ACHN (cell line): ENCODE measurements at places on chromosomes 3 and 15.

DNA sequence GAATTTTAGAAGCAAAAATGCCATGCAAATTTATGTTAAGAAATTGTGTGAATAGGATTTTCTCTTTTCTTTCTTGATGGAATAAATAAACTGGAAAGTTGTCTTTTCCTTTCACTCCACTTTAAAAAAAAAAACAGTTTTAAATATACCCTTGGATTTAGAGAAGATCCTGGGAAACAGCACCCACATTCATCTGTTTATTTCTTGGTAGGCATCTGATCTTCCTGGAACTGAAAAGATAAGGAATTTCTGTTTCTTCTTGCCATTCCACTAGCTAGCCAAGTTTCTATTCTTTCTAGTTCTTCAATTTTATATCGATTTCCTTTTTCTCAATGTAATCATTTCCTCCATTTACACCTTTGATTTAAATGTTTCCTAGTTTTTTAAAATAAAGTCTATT is 420.8 kb downstream of the NAALADL2 start:
- no peak for DNase-seq

DNA sequence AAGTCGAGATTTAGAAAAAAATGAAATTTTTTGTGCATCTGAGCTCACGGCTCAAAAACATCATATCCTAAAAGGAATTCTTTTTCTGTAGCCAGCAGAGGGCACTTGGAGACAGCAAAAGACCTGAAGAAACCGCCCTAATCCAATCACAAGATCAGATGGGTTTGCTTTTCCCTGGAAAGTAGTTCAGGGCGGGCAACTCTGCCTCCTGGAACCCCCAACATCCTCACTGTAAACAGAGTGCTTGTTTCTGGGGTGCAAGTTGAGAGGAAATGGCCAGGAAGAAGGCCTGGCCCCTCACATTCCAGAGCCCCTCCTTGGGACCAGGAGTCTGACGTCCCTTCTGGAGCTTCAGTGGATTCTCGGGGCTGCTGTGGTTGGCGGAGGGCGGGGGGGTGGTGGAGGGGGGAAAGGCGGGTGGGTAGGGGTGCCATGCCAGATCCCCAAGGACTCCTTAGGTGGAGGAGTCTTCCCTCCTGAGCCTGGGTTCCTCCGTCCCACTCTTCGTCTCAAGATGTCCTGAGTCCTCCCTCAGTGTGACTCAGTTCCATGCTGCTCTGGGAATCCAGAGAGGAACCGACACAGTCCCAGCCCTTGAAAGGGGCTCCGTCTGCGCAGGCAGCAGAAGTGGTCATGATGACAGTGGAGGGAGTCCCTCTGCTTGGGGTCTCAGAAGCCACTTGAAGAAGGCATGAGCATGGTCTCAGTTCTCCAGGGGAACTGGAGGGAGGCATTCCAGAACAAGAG is 35.9 kb downstream of the CCK start:
- peak; percentile 45 for DNase-seq

DNA sequence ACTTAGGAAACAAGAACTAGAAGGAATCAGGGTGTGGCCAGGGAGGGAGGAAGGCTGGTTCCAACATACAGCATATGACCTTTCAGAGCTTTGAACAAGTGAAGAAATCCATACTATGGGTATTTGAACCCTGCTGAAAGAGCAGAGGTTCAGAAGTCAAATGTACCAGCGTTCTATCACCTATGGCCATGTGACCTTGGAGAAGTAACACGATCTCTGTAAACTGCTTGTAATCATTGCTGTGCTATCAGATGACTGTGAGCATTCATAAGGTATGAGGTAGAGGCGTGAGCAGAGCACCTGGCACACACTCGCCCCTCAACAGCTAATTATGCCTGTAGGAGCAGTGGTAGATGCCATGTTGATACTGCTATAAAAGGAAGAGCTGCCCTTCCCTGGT is 55.2 kb downstream of the KLHL6 start:
- DNase-seq, result no peak

- DNase-seq, result no peak
Measured at GRCh38 chr15:58058073-58058472, 7.4 kb downstream of the ALDH1A2 start.

GRCh38 chr3:19972054-19972453 is 25.2 kb downstream of the RAB5A start:
- DNase-seq, result no peak

DNA sequence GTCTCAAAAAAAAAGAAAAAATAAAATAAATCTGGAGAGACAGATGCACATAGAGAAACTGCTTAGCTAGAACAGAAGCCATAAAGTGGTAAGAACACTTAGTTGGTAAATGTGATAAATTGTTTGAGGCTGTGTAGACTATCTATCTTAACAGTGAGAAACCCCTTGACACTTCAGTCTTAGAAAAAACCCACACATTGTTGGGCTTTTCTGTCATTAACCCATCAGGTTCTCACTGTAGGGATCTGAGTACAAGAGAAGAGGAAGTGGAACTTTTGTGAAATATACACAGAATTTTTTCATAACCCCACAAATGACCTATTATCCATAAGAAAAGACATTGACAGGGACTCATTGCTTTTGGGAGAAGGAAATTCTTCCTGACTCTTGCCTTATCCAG is 24.4 kb downstream of the TP63 start:
- DNase-seq, result no peak

- no peak for DNase-seq
Measured at GRCh38 chr3:106114848-106115247, 246.0 kb upstream of the CBLB start.
